Dermis lymphatic vessel endothelial cell (primary cell): ENCODE measurements at places on chromosomes 4 and X. TPM values are rescaled to one million over a fixed set of nuclear protein-coding genes. Genes with fewer than 3 reads are reported as not detected.

The HTR2C gene
- not detected in 2 replicates for total RNA-seq

The SMARCA1 gene
- 19.7 and 23.0 TPM in 2 replicates for total RNA-seq

The ZIC3 gene
- not detected in 2 replicates for total RNA-seq

The FRMPD4 gene
- under 0.01 TPM in 1 of 2 replicates, not detected in the other for total RNA-seq

The GATA1 gene
- total RNA-seq, result not detected in 2 replicates
